ENCODE measurements at places on chromosomes 16 and 17. TPM values are rescaled to one million over a fixed set of nuclear protein-coding genes. Genes with fewer than 3 reads are reported as not detected.

- no peak for DNase-seq
Observed at GRCh38 chr16:72085002-72085401, 8.4 kb downstream of the TXNL4B start.

GRCh38 chr17:74972107-74972972, at the start of gene HID1:
Gene HID1, minus strand, starts transcription at chr17:74972759. Its CDS starts 103 bp downstream, at chr17:74972656.
- DNase-seq: peak; percentile 71

- no peak for DNase-seq
Observed at GRCh38 chr17:60163108-60163784, 13.5 kb downstream of the CA4 start.

- no peak for DNase-seq
Observed at GRCh38 chr17:42340691-42341127, 47.5 kb downstream of the STAT3 start.

- DNase-seq: no peak
Observed at GRCh38 chr17:29163563-29163962, 16.6 kb downstream of the MYO18A start.

- DNase-seq: no peak
Observed at GRCh38 chr16:84369105-84369504, 767 bp downstream of the ATP2C2 start.

DNA sequence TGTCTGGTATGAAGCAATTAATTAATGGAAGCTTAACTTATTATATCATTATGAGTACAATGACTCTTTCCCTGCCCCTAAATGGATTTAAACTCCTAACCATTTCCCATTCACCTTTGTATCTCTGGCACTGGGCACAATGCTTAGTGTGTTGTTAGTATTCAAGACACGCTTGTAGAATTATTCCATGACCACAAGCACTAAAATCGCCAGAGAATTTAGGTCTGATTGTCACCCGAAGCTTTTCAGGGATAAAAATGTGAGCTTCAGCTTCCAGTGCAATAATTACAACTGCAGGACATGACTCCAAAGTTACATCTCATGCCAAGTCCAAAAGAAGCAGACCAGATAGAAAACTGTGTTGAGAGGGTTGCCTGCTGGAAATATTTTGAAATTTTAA, 101.6 kb downstream of the CDH8 start:
- DNase-seq: no peak

GRCh38 chr16:80176114-80176513, 364.7 kb upstream of the DYNLRB2 start:
- DNase-seq: no peak

- no peak for DNase-seq
Observed at GRCh38 chr16:81620029-81620428, 159.1 kb upstream of the PLCG2 start.

- DNase-seq: no peak
Observed at GRCh38 chr16:23573817-23574216, 16.3 kb downstream of the UBFD1 start.

DNA sequence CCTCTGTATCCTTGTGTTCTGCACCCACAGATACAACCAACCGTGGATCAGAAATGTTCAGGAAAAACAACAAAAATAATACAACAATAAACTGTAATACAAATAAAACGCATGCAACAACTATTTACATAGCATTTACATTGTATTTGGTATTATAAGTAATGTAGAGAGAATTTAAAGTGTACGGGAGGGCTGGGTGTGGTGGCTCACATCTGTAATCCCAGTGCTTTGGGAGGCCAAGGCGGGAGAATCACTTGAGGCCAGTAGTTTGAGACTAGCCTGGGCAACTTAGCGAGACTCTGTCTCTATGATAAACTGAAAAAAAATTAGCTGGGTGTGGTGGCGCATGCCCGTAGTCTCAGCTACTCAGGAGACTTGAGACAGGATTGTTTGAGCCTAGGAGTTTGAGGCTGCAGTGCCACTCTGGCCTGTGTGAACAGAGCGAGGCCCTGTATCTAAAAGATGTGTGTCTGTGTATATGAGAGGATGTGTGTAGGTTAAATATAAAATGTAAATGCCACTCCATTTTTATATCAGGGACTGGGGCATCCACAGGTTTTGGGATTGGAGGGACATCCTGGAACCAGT, 13.3 kb downstream of the SEC14L1 start:
- DNase-seq: no peak

DNA sequence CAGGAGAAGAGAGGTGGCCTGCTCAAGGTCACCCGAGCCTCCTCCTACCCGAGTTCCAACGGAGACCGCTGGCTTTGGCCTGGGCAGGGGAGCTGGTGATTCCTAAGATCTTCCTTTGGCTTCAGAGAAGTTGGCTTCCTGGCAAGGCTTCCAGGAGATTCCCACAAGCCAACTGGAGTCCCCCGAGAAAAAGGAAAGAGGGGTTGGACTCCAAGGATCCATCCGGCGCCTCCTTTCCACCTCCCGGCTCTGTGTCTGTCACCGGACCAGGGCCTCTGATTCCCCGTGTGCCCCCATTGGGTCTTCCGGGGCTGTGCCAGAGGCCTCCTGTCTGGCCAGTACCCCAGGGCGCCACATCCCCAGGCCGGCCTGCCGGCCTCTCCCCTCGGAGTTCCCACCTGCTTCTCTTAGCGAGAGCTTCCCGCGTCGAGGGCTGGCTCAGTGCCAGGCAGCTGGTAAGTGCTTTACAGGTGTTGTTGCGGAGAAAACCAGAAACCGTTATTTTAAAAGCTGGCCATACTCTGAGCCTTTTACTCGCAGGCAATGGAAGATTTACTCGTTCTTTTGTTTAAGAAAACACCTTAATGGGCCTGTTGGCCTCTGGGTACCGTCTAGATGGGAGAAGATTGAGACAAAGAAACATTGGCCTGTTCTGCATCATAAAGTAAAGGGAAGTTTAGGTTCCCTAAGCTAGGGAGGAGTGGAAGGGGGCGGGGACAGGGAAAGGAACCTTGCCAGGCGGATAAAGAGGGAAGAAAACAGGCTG, 258.4 kb upstream of the SDK2 start:
- DNase-seq: peak; percentile 40

DNA sequence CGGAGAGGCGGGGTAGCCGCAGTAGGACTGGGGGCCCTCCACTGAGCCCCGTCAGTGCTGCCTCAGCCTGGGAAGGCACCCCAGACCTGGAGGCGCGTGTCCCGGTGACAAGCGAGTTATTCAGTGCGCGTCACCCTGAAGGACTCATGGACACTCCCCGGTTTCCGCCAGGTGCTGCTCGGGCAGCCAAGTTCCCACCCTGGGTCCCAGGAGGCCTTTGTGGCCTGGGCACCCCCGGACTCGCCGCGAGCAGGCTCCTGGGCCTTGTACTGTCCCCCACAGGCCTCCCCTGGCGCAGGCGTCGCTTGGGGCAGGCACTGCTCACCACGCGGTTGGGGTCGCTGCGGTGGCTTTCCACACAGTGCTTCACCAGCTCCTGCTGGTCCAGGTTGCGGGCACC, 7.6 kb downstream of the RNF166 start:
- DNase-seq: no peak

DNA sequence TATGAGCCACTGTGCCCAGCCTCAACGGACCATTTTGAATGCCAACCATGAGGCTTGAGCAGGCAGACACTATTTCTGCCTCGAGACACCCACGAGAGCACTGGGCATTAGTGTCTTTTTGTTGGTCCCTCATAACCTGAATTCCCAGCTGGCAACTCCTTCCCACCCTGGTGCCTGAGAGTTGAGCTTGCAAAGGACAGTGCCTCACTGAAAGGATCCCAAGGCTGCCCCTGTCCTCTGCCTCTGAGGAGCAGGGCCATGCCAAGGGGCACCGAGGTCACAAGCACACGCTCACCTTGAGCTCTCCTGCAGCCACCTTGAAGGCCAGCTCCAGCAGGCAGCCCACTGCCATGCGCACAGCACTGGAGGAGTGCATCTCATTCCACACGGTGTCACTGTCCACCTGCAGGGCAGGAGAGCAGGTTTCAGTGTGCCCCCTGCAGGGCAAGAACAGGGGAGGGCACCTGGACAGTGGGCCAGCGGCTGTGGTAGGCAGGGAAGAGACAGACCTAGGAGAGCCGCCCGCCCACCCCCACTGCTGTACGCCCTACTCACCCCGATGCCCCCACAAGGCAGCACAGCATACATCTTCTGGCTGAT, 12.8 kb downstream of the G6PC3 start:
- DNase-seq: no peak

GRCh38 chr17:19574956-19575355, 41.3 kb downstream of the SLC47A1 start:
- no peak for DNase-seq

GRCh38 chr16:88568710-88569613, 1.2 kb upstream of the ZC3H18 start:
- no peak for DNase-seq

DNA sequence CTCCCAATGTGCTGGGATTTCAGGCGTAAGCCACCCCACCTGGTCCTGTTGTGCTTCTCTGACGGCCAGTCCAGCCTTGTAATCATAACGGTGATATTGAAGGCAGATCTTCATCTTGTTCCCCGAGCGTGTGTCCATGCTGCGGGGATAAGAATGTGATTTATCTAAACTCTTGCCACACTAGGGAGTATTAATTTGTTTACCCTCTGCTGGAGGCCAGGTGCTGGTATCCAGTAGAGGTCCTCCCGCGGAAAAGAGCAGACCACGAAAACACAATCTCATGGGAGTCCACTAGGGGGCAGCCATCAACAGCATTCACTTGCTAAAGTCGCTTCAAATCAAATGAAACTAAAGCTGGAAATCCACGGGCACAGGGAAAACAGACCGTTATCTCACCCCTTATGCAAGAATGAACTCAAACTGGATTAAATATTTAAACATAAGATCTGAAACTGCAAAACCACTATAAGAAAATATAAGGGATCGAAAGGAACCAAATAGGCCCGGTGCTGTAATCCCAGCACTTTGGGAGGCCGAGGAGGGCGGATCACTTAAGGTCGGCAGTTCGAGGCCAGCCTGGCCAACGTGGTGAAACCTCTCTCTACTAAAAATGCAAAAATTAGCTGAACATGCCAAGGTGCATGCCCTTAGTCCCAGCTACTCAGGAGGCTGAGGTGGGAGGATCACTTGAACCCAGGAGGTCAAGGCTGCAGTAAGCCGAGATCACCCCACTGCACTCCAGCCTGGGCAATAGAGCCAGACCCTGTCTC, 22.3 kb upstream of the RBBP6 start:
- DNase-seq: peak; percentile 80

DNA sequence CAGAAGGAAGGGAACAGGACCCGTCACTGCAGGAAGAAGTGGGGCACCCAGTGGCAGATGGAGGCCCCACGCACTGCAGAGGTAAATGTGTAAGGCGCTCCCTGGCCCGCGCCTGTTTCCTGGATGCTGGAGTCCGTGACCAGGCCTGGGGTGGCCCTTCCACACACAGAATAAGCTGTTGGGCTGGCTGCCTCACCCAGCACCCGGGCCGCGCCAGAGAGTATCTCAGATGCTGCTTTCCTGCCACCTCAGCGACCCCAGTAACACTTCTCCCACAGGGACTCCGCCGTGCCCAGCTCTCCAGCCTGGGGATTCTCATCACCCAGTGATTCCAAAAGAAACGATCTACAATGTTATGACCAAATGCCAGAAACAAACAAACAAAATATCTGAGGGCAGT, 1993.1 kb downstream of the TP53TG3F start:
- DNase-seq: no peak

DNA sequence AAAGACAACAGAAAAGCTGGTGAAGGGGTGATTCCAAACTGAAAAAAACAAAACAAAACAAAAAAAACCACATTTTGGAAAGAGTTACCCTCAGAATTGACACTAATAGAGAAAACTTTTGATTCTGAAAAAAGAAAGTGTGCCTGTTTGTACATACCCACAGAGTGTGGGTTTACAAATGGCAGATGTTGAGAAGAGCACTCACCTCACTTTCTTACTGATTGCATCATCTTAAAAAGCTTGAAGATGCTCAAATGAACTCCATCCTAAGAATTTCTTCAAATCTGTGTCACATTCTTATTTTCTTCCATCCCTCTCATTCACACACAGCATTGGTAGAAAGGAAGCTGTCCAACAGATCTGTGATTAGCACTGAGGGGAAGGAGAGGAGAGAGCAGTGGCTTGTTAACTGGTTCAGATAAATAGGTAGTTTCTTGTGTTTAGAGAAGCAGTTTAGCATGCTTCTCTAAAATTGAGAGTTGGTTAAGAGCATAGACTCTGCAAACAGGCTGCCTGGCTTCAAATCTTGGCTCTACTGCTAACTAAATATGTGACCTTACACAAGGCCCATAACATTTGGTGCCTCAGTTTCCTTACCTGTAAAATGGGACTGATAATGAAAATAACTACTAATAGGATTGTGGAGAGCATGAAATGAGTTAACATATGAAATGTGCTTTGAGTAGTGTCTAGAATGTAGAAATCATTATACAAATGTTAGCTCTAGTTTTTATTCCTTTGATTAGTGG, 6.9 kb downstream of the GNAO1 start:
- DNase-seq: no peak

GRCh38 chr17:69773081-69773480, 301.9 kb upstream of the KCNJ16 start:
- DNase-seq: no peak

DNA sequence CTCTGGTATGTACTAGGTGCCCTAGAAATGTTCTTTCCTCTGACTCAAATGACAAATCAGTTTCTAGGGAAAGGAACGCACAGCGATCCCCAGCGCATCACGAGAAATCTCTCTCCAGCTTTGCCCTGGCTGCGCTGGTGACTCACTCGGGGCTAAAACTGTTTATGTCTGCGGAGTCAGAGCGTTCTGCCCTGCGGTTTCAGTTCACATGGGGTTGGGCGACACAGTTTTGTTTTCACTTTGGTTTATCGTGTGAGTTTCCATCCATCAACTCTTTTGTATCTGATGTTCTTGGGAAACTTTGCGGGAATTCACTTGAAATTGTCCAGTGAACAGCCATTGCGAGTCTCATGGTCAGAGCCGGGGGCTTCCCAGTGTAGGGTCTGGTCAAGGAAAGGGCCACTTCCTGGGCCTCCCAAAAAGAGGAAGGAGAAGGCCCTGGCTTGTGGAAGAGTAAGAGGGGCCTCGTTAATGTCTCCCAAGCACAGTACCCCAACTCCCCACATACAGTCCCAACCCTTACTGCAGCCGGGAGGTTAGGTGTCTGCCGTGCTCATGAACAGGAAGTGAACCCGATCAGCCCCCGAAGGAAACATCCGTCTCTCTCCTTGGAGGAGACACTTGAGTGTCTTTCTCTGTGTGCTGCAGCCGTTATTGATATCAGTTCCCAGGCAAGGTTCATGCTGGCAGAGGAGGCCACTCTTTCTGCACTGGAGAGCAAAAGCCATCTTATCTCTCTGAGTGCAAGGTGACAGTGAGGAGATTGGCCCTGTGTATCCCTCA, 643.2 kb downstream of the WWOX start:
- peak; percentile 50 for DNase-seq

The TEKT5 gene
- 0.52 TPM for total RNA-seq

The MATCAP1 gene
- total RNA-seq: 30.8 TPM

The PRR11 gene
- total RNA-seq: 2.9 TPM

The DNASE1L2 gene
- total RNA-seq: 0.75 TPM

The PMP22 gene
- 22.5 TPM for total RNA-seq

The ARL5C gene
- 0.56 TPM for total RNA-seq

The C17orf78 gene
- total RNA-seq: not detected

The IGF2BP1 gene
- total RNA-seq: not detected

The TBC1D3B gene
- 7.4 TPM for total RNA-seq

The FOXC2 gene
- 0.34 TPM for total RNA-seq

The PIGL gene
- total RNA-seq: 38.4 TPM

The PITPNM3 gene
- 13.7 TPM for total RNA-seq

The C16orf89 gene
- total RNA-seq: 2.1 TPM

The CCL2 gene
- total RNA-seq: 13.0 TPM

The HBM gene
- not detected for total RNA-seq

The RANBP10 gene
- total RNA-seq: 20.5 TPM

The RNF151 gene
- total RNA-seq: not detected

All from left colon (tissue), 2 donors.